ENCODE measurements at places on chromosomes 11 and 22.

DNA sequence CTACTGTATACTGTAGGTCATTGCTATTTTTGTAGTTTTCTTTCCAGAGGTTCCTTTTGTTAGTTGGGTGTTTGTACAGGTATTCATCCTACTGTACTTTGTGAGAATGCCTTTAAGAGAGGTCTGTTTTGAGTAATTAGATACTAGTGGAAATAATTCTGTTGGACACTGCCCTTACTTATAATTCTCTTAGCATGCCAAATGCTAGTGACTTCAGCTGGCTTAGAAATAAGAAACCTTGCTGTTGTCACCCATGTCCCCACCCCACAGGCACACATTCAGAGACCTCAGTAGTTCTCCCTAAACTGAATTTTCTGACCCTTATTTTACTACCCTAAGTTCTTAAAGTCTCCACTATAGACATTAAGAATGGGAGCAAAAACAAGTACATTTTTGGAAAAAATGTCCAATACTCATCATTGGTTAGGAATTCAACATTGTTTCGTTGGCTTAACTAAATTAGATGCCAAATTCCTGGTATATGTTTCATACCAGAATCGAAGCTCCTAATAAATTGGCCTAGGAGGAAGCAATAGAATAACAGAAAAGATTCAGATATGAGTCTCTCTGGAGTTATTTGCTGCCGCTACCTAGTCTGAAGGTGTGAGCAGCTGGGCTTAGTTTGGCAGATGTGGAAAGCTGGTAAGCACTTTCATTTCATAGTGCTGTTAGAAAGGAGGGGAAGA, 28.4 kb downstream of the ZNF143 start:
- DNase-seq, result no peak

DNA sequence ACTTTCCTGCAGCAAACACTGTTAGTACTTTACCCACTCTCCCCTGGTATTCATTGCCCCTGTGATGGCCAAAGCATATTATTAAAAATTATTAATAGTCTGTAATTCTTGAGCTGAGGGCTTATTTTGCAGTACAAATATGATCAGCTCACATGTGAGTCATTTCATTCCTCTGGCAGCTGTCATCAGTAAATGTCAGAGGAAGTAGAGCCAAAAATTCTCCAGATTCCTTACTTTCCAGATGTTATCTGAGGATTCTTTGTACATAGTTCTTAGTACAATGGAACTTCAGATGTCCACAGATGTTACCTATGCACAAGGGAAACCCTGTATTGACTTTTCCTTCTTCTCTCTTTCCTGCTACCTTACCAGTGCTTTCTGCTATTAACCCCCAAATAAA, 12.5 kb downstream of the OR5B3 start:
- DNase-seq, result no peak

- DNase-seq, result no peak
Measured at GRCh38 chr11:5197536-5197935, 2.9 kb downstream of the OR51V1 start.

DNA sequence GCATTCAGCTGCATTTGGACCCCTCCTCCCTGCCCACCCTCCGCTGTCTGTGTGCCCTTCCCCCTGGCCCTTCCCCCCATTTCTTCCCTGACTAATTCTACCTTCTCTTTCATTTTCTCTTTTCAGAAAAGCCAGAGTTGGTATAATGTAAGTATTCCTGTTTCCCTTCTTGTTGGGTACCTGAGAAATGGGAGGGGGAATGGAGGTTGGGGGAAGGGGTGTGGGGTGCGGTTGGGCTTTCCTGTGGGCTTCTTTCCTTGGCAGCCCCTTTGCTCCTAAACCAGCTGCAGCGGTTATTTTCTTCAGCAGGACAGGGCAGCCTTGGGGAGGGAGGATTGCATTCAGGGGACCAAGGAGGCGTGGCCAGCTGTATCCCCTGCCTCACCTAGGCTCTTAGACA, 70.2 kb downstream of the SCN3B start:
- no peak for DNase-seq

- no peak for DNase-seq
Measured at GRCh38 chr11:132734217-132734616, 798.1 kb downstream of the OPCML start.

GRCh38 chr11:66686801-66687750, 9.4 kb upstream of the RBM4B start:
- DNase-seq, result no peak

DNA sequence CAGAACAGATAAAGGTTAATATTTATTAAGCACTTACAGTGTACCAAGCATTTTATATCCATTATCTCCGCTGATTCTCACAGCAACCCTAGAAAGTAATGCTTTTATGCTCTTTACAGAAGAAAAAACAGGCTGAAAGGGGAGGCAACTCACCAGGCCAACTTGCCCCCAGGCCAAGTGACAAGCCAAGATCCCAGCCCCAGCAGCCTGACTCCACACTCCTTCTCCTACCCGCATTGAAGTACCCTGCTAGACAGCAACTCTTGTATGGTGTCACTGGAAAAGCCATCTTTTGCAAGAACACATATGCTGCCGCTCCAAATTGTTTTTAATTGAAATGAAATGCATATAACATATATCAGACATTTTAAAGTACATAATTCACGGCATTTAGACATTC, 25.6 kb downstream of the SMCO4 start:
- DNase-seq, result no peak

- DNase-seq, result no peak
Measured at GRCh38 chr11:8087185-8087584, 6.2 kb downstream of the TUB start.

GRCh38 chr22:44870021-44870420, 117.6 kb downstream of the ARHGAP8 start:
- peak; percentile 6 for DNase-seq

GRCh38 chr11:10314199-10315072, 9.6 kb downstream of the ADM start:
- no peak for DNase-seq

GRCh38 chr11:10317151-10317755, 12.4 kb downstream of the ADM start:
- no peak for DNase-seq

- DNase-seq, result no peak
Measured at GRCh38 chr22:30649430-30650007, 13.9 kb downstream of the SLC35E4 start.

DNA sequence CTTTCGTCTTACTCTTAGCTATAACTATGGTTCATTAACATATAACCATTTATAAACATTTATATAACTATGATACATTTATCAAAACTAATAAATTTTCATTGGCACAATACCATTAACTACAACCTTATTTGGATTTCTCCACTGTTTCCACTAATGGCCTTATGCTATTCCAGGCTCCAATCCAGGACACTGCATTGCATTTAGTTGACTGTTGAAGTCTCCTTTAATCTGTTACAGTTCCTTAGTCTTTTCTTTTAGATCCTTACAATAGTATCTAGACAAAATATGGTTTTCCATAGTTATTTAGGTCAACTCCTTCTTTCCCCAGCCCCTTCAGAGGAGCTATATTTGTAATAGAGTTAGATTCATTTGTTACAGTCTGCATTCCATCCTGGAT, 47.2 kb downstream of the CCDC34 start:
- DNase-seq, result no peak

DNA sequence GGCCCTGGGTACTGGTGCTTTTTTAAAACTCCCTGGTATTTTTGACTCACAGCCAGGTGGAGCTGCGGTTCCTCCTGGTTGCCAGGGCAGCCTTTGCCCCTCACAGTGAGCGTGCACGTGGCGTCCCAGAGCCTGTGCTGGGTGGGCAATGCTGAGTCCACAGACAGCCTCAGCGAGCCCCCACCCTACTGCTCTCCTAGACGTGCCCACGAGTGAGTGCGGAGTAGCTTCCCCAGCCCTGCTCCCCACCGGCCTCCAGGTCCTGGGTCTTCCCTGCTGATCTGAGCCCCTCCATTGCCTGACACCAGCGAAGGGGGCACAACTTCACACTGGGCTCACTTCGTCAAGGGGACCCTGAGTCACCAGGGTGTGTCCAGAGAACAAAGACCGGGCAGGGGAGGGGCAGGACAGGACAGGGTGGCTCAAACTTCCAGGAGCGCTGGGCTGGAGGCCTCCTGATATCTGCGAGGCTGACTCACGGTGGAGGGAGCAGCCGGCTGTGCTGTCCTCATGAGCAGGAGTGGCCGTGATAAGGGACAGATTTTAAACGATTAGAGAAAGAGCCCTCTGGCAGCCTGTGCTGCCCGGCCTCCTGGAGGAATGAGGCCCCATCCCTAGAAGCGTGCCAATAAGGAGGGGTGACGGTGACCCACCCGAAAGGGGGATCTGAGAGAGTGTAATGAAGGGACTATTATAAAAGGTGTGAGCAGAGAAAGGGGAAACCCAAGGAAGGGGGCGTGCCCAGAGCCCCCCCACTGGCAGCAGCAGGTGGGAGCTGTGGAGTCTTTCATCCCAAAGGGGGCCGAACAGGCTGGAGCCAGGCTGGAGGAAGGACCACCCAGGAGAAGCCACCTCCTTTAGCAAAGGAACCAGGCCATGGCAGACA, 129.3 kb upstream of the FGF3 start:
- DNase-seq, result no peak

GRCh38 chr11:117834838-117835443, 10.4 kb upstream of the FXYD2 start:
- no peak for DNase-seq

DNA sequence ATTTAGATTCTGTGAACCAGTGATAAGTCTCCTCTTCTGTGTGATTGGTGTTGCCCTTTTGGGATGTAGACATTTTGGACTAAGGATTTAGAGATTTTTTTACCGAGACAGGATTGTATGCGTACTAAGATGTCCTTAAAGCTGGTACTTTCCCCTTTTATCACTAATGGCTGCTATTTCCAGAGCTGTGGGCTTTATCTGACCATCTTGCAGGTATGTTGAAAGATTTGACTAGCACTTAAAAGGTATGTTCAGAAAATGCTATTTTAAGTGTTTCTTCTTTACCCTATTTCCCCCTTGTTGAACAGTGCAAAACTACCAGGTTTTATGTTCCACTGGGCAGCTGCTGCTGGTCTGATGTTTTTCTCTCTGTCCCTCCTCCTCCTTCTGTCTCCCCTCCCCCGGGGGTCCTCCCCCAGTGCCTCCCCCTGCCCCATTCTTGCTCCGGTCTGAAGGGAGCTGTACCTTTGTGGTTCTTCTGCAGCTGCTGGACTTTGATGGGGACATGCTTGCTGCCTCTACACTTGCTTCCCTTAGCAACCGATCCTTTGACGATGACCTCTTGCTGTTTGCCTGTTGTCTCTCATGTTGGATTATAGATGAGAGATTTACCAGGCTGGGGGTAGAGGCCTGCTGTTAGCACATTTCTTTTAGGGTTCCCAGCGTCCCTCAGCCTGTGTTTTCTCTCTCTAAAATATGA, 59.6 kb downstream of the ZNRF3 start:
- no peak for DNase-seq

DNA sequence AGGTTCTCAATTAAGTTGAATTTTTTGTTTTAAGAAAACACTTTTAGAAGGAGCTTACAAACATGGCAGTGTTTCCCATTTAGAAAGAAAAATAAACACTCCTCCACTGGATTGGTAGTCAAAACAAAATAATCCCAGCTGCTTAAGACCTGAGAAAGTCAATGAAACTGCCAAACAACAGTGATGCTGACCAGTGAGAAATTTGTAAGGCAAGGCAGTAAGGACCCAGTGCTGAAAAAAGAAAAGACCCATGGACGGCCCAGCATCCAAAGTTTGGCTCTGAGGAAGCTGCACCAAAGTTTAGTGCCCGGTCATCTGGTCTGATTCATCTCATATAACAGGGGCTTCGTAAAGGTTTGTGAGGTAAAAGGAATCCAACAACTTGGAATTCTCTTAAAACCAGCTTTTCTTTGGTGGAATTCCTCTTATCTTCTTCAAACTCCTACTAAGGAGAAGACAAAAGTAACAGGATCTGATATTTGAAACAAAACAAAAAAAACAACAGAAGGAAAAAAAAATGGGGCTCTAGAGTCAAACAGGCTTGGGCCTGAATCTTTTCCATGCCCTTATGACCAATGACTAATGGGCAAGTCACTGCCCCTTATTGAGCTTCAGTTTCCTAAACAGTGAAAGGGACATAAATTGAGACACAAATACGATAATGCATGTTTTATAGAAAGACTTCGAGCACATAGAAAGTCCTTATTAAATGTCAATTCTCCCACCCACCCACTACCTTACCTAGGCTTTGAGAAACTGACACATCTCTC, 383.0 kb upstream of the NARS2 start:
- DNase-seq, result no peak

DNA sequence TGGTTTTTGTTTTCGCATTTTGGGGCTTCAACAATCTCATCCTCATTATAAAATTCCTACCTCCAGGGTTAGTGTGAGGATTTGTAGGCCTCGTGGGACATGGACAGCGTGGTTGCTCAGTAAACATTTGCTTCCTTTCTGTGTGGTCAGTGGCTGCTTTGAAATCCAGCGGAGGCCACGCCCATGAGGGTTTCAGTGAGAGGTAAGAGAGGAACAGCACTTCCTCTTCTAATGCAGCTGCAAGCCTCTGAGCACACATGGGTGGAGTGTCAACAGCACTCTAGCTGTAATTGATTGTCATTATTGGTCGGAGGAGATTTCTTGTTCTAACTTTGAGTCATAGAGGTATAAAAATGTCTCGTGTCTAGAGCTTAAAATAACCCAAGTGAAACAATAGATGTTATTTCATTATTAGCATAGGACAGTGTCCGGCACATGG, 6.0 kb upstream of the ARHGAP42 start:
- DNase-seq, result peak; percentile 75

- no peak for DNase-seq
Measured at GRCh38 chr22:31912407-31912743, 32.0 kb upstream of the YWHAH start.

- DNase-seq, result peak; percentile 8
Measured at GRCh38 chr11:122754553-122755322, 83.6 kb upstream of the CRTAM start.

DNA sequence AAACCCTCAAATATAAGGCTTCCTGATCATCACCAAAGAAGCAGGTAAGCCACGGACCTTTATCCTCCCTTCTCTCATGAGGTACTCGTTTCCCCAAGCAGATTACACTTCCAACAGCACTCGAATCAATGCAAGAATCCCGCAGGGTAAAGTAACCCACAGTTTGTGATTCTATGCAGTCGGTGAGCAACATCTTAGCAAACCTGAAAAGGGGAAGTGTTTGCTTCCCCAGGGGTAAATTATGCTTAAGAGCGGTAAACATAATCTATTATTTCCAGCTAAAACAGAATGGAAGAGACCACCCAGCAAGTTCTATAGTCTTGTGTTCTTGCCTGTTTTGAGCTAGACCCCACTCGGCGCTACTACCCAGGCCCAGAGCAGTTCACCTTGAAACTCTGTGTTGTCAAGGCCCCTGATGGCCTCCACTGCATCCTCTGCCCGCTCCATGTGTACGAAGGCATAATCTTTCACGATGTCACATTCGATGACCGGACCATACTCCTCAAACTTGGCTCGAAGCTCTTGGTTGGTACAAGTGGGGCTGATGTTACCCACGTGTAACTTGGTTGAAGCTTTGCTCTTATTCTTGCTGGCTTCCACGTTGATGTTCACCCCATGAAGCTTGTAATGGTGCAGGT, 1.3 kb downstream of the RBM4B start:
- no peak for DNase-seq

GRCh38 chr11:76629116-76629852, 41.3 kb downstream of the LRRC32 start:
- DNase-seq, result no peak

Measured in NCI-H1417 (cell line).